HCT116 (cell line): ENCODE measurements at places on chromosomes 2 and 18. TPM values are rescaled to one million over a fixed set of nuclear protein-coding genes. Genes with fewer than 3 reads are reported as not detected.

GRCh38 chr2:108145557-108146326 lies 94.0 kb upstream of the SULT1C3 start:
- no peak for DNase-seq

- DNase-seq, result no peak
Observed at GRCh38 chr18:56019908-56020307, 431.9 kb upstream of the TCF4 start.

- DNase-seq, result no peak
Observed at GRCh38 chr2:173997753-173998152, 32.6 kb upstream of the SP3 start.

GRCh38 chr2:40448476-40449079 lies 3.3 kb downstream of the SLC8A1 start:
- DNase-seq, result peak; percentile 10

- no peak for DNase-seq
Observed at GRCh38 chr2:174952607-174953006, 52.6 kb downstream of the CHN1 start.

- DNase-seq, result no peak
Observed at GRCh38 chr2:105581555-105581944, 163.2 kb upstream of the NCK2 start.

GRCh38 chr2:144452989-144453336 lies 67.0 kb downstream of the ZEB2 start:
- no peak for DNase-seq

GRCh38 chr2:23015651-23016200 lies 369.3 kb upstream of the KLHL29 start:
- DNase-seq, result no peak

- no peak for DNase-seq
Observed at GRCh38 chr2:227322530-227323205, 2.4 kb upstream of the MFF start.

- no peak for DNase-seq
Observed at GRCh38 chr2:203105996-203106395, 91.3 kb downstream of the NBEAL1 start.

DNA sequence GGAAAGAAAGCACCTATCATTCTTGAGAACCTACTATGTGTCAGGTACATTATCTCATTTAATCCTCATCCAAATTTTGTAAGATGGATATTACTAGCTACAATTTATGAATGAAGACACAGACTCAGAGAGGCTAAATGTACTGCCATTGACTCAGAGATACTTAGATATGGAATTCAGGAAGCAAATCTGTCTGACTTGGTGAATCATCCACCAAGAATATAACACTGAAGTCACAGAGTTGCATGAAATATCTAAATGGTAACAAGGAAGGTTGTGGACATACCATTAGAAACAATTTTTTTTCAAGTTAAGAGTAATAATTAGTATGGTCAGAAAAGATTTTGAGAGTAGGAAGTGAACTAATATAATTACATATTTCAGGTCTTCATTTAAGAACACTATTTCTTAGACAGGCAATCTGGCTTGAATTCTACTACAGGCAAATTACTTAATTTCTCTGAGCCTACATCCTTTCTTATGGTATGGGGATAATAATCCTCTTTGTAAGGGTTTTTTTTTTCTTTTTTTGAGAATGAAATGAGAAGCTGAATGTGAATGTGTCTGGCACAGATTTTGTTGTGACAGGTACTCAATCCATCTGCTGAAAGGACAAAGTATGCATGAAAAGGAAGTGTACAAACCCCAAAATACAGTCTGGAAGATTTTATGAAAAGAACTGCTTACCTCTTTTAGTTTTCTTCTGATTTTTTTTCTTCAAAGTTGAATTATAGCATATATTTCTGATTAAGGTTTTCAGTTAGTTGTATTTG lies 14.8 kb upstream of the C2orf66 start:
- DNase-seq, result no peak

GRCh38 chr2:98869870-98870269 lies 66.2 kb downstream of the CRACDL start:
- DNase-seq, result no peak

GRCh38 chr2:139465789-139466188 lies 685.6 kb upstream of the NXPH2 start:
- DNase-seq, result no peak

- DNase-seq, result no peak
Observed at GRCh38 chr2:21812766-21813165, 689.0 kb downstream of the TDRD15 start.

- no peak for DNase-seq
Observed at GRCh38 chr2:2939078-2939795, 438.4 kb downstream of the EIPR1 start.

DNA sequence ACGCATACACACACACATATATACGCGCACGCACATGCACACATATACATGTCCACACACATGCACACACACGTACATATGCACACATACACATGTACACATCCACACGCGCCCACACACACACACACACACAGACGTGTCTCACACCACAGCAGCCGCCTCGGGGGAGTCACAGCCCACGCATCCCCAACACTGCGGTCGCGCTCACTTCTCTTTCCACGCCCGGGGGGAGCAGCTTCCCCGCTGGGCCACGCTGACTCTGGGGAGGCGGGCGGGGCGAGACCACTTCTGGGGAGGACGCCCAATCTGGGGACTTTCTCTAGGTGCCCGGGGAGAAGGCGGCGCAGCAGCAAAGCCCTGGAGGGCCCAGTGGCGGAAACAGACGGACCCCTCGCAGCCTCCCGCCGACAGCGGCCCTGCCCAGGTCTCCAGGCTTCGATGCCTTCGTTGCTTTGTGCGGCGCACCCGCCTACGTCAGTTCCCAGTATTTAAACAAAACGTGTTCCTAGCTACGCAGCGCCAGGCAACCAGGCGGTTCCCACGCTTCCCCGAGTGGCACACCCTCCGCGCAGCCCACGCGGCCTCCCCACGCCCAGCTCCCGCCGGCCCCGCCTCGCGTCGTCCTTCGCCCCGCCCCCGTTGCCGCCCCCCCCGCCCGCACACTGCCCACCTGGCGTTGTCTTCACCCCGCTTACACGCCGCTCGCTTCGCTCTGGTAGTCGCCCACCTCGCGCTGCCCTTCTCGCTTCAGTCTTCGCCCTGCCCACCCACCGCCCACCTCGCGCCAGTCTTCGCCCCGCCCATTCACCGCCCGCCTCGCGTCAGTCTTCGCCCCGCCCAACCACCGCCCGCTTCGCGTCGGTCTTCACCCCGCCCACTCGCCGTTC lies 810 bp upstream of the RBFA start:
- no peak for DNase-seq

Gene CYP26B1
- total RNA-seq, result 21.1 TPM

Gene CRYGC
- not detected for total RNA-seq

Gene TRIM43
- total RNA-seq, result not detected

Gene TCF23
- total RNA-seq, result not detected

Gene DYNAP
- not detected for total RNA-seq

Gene CD226
- total RNA-seq, result 1.2 TPM

Gene FAM237A
- not detected for total RNA-seq
